ENCODE measurements at places on chromosomes 4 and X. TPM values are rescaled to one million over a fixed set of nuclear protein-coding genes. Genes with fewer than 3 reads are reported as not detected.

The RBM46 gene
- not detected for total RNA-seq

DNA sequence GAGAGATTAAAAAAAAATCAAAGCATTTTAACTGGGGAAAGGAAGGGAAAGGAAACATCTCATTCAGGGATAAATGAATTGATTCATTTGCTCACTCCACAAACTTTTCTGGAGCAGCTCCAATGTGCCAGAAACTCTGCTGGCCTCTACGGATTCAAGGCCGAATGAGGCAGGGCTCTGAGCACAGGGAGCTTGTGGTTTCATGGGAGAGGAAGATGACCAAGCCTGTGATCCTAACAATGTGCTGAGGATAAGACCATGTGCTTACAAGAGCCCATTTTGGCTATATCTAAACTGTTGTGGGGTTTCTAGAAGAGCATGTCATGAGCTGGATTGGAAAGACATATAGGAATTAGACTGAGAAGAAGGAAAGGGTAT is 137.5 kb downstream of the ZNF674 start:
- H3K27me3 ChIP-seq = no peaks in the 10 kb centered on the region
- no peaks in the 10 kb centered on the region for H3K36me3 ChIP-seq
- no peaks in the 10 kb centered on the region for H3K4me1 ChIP-seq
- no peak overlapping the region for H3K4me3 ChIP-seq
- DNase-seq = no peak

The PCSK1N gene
- total RNA-seq = 3.3 TPM

The CENPE gene
- total RNA-seq = 2.8 TPM
